NCI-H1105 (cell line): ENCODE measurements at places on chromosomes 7 and 10.

DNA sequence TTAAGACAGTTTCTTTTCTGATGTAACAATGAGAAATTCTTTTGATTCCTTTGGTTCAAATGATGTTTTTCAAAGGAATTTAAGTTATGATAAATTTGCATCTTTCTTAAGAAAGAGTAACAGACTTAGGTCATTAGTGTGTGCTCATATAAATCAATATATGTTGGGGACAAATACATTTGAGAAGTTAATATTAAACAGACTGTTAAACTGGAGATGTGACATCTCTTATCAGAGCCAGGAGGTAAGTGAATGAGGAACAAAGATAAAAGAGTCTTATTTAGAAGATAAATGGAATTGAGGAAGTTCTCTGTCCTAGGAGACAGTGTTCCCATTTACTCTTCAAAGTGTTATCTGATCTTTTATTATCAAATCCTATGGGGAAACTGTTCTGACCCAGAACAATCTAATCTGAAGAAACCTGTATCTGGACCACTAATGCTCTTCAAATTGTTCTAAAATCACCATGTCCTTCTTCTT lies 104.8 kb upstream of the LAMB4 start:
- DNase-seq = no peak

DNA sequence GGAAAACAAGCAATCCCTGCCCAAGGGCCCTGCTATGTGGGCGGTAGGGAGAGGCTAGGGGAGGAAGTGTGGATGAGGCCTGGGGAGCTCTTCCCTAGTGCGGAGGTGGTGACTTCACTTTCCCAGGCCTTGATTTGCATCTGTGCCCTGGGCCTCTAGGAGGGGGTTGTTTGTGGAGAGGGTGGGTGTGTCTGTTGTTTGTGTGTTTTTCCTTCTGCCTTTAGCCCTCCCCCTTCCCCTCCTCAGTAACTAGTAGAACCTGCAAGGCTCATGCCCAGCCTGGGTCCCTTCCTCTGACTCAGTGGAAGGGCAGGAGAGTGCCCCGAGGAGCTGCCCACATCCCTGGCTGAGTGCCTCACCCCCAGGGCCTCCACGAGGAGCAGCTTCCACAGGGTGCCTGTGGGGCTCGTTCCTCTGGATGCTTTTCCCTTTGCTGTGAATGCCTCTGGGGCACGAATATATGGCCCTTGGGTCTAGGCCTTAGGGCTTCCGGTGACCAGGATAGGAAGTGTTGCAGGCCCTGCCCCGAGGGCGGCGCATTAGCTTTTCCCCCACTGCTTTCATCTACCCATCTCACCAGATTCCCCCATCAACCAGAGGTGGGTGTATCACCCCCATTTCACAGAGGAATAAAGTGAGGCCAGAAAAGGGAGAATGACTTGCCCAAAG lies 89.4 kb upstream of the DUSP5 start:
- DNase-seq = no peak

DNA sequence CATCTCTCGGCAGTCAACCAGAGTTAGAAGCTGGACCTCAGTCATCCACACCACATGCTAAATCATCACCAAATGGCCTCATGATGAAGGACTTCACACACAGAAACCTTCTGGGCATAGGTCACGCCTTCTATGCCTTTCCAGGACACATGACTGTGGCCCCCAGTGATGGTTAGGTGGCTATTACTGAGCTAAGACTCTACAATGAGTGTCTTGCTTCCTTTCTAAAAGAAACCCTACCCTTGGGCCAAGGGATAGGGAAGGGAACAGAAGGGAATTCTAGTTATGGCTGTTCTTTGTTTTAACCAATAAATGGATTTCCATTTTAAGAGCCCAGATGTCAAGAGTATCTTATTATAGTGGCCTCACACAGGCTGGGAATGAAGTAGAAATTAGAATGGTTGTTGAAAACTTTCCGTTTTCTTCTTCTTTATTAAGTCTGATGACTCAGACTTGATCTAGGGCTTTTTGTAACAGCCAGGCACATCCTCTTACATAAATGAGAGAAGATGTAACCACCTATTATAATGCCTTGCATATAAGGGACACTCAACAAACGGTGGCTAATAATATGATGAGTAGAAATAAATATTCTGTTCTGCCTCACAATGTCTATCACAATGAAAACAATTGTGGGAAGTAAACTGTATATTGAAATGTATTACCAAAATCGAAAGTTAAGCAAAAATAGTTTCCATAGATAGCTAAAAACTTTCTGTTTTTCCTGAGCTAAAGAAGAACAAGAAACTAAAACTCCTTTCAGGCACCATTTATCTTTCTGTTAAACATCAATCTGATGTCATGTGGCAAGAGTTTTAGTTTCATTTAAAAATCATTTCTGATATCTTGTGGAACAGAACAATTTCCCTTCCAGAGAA lies 62.5 kb upstream of the TOMM7 start:
- no peak for DNase-seq

GRCh38 chr7:98314469-98314868 lies 33.0 kb downstream of the BRI3 start:
- no peak for DNase-seq

DNA sequence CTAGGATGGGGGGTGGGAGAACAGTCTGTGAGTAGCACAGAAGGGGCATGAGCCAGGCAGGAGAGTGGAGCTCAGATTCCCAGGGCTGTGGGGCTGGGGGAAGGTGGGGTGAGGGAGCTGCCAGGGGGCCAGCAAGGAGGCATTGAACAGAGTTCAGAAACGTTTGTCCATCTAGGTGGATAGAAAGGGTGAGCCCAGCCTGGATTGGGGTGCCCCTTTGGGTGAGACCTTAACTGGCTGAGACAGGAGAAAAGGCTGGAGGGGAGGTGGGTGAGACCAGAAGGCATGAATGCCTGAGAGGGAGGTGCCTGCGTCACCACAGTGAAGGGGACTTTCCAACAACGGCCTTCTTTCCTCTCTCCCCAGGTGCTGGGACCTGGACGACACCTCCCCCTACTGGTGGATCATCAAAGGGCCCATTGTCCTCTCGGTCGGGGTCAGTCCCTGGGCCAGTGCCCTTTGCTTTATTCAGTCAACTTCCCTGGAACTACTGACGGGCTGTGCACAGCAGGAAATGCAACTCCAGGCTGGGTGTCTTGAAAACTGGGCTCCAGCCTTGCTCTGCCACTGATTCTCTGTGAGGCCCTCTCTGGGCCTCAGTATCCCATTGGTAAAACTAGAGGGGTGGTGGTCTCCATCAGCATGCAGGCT lies 11.0 kb downstream of the GHRHR start:
- DNase-seq = no peak

DNA sequence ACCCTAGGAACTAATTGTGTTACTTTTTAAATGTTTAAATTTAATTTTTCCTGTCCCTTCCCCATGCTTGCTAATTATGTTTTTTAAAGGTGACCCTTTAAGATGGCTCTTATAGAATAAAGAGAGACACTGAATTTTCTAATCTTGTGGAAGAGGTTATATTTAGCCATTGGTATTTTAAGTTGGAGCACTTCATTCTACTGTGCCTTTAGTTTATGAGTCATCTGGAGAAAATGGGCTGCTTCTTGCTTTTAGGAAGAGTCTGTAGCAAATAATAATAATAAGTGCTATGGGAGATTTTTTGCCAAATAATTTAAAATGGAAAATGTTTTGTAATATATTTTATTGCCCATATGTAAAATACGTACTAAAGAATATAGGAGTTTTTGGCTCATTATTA lies 139.7 kb downstream of the ADK start:
- DNase-seq = no peak

- DNase-seq = no peak
Observed at GRCh38 chr10:71564194-71564820, 155.3 kb downstream of the C10orf105 start.

DNA sequence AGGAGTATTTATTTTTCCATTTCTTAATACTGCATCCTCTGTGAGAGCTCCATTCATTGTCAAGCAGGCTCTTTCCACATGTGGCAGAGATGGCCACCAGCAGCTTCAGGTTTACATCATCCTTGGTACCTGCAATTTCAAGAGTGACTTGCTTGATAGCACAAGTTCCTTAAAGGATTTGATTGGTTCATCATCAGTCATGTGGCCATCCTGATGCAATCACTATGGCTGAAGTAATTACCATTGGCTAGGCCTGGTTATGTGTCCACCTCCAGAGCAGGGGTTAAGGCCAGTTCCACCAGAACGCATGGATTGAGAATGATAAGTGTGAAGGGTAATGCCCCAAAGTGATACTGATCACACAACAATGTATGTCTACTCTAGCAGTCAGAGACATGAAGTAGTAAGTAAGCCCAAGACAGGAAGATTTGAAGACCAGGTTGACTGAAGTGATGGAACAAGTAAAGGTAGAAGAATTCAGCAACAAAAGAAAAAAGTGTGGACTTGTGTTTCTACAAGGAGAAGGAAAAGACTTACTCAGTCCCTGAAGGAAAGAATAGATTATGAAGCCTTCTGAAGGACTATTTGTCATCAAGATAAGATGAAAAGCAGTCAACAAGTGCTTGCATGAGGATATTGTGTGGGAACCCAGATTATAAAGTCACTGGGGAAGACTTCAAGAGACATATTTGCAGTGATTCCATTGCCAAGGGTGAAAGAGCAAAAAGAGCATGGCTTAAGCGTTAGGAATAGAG lies 26.4 kb upstream of the PRKAR2B start:
- no peak for DNase-seq
